ENCODE measurements at places on chromosomes 12 and 14.

DNA sequence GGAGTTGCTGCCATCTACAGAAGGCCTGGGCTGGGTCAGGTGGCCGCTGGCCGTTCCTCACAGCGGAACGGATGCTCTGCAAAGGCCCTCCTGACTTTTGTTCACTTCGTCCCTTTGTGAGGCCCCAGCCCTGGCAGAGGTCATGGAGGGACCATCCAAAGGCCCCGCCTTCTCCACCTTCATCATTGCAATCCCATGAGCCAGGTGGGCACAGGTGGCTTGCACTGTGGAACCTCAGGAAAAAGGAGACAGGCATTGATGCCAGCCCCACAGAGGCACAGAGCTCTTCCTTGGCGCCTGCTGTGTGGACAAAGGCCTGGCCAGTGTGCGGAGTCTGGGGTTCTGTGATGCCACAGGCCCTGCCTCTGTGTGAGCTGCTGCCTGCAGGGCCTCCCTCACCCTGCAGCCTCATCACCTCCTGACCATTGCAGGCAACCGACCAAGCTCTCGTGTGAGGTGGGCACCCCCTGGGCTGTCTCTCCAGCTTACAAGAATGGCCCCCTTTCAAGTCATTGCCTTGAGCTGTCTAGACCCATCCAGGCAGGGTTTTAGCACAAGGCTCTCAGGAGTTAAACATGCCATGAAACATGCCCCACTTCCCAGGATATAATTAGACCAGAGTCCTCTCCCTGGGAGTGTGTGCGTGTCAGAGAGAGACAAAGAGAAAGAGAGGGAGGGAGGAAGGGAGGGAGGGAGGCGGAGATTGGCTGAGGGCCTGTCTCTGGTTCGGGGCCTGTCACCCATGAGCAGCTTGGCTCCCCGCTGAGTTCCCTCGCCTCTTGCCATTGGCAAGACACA lies 19.3 kb downstream of the NFKBIA start:
- DNase-seq, result peak; percentile 89

DNA sequence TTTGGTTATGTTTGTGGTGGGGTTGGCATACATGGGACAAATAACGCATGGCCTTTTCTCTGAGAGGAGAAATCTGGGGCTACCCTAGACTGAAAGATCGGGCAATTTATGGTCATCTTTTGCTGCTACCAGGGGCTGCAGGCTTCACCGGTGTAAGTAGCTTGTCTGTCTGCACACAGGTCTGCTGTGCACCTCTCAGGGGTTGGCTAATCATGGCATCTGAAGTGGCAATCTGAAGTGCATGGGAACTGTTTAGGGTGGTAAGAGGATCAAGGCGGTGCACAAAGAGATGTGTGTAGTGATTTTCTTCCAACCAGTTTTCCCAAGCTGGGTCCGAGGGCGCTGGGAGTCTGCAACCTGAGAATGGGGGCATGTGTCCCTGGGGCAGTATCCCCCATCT lies 141.3 kb downstream of the EMP1 start:
- DNase-seq, result no peak

DNA sequence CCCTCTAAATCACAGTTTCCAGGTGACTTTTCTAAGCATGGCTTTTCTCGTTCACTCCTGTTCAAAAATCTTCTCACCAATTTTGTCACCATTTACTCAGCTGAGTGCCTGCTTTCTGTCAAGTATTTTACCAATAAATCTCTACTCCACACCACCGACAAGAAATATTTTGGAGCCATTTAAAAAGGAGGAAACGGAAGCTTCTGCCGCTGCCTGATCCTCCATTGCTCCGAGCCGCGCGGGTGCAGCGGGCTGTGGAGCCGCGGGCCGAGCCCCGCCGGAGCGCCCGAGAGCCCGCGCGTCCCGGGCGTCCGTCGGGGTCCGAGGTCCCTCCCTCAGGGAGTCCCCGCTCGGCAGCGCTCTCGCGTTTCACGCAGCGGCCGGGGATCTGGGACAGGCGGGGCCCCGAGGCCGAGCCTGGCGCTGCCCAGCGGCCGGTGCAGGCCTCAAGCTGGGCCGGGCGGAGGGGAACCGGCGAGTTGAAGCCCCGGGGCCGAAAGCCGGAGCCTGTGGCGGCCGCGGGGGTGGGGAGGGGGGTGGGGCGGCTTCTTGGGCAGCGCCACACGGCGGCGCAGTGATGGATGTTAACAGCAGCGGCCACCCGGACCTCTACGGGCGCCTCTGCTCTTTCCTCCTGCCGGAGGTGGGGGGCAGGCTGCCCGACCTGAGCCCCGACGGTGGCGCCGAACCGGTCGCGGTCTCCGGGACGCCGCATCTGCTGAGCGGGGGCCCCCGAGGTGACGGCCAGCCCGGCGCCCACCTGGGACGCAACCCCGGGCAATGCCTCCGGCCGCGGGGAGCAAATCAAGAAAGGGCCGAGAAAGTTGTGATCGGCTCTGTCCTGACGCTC lies 1.1 kb upstream of the HEBP1 start:
- DNase-seq, result peak; percentile 48

DNA sequence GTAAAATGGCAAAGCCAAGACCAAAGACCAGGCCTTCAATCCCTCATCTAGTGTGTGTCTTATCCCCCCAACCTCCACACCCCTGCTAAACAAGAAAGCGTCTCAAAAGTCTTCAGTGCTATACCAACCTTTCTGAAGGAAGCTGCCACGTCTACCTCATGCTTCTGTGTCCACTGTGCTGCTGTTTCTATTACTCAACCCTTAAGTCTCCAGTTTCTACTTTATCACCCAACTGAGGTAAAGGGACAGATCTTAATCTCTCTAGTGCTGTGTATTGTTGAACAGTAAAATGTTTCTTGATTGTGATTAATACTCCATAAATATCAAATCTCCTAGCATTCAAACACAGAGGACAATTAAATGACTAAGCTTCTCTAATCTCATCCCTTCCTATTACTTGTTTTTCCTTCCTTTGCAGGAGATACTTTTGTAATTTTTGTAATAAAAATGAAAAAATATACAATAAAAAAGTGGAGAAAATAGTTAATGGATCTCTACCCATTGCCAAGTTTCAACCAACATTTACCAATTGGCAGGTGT lies 23.3 kb downstream of the BTBD7 start:
- no peak for DNase-seq

- DNase-seq, result no peak
Measured at GRCh38 chr14:50600849-50601248, 40.9 kb downstream of the ATL1 start.

DNA sequence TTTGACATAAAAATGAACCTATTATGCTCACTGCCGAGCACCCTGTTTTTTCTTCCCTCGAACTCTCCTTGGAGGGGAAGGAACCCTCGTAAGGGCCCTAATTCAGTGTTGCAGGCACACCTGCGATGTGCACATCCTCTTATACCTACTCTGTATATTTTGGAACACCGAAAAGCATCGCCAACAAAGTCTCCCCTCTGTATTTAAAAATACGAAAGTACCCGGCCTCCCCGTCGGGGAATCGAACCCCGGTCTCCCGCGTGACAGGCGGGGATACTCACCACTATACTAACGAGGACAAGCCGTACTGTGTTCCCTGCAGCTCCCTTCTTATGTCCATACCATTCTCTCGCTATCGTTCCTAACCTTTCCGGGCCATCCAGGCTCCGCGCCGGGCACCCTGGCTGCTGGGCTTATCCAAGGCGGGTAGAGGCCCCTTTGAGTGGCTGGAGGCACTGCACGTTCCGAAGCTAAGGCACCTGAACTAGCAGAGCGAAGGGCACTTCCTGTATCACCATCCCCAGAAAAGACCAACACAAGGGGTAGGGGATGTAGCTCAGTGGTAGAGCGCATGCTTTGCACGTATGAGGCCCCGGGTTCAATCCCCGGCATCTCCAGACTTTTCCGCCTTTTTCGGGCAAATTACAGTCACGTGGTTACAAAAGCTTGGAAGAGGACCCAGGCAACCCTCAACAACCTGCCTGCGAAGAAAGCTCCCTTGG lies 25.1 kb upstream of the UBC start:
- peak; percentile 98 for DNase-seq

GRCh38 chr14:50122291-50122690 lies 5.9 kb upstream of the VCPKMT start:
- no peak for DNase-seq

- no peak for DNase-seq
Measured at GRCh38 chr12:132669166-132669879, 17.8 kb downstream of the POLE start.

- no peak for DNase-seq
Measured at GRCh38 chr12:39763890-39764169, 144.2 kb upstream of the ABCD2 start.

DNA sequence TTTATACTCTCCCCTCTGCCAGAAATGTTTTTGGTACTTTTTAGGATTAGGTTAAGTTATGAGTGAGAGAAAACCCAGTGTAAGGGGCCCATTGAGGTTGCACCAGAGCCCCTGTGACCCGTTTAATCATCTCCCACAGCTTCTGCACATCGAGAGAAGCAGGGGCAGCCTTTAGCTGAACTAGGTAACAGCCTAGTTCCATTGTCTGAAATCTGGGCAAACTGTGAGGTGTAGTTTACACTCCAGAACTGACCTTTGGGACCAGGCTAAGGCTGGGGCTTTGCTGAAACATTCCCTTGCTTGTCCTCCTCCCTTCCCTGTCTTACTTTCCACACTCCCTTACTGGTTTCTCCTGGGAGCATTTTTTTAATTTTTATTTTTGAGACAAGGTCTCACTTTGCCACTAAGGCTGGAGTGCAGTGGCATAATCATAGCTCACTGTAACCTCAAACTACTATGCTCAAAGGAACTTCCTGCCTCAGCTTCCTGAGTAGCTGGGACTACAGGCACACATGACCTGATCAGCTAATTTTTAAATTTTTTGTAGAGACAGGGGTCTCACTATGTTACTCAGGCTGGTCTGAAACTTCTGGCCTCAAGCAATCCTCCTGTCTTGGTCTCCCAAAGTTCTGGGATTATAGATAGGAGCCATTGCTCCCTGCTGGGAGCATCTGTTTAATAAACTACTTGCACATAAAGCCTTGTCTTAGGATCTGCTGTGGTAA lies 25.9 kb upstream of the DHRS2 start:
- no peak for DNase-seq

DNA sequence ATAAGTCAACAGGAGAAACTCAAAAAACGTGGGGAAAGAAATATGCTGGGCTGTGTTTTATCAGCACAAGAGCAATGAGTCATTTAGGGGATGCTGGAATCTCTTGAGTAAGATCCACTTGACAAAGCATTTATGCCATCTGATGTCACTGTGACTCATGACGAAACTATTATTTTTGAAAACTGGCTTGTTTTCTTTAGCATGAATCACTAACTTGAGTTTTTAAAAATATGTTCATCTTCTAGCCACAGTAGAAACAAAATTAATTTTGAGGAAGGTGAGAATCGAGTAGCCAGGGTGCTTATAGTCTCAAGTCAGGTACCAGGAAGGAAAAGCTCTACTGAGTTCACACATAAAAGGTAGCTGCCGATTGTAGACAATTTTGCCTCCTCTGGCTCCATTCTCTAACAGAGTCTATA lies 456.2 kb upstream of the MGAT4C start:
- peak; percentile 97 for DNase-seq

GRCh38 chr12:6154730-6155459 lies 30.4 kb upstream of the VWF start:
- no peak for DNase-seq

DNA sequence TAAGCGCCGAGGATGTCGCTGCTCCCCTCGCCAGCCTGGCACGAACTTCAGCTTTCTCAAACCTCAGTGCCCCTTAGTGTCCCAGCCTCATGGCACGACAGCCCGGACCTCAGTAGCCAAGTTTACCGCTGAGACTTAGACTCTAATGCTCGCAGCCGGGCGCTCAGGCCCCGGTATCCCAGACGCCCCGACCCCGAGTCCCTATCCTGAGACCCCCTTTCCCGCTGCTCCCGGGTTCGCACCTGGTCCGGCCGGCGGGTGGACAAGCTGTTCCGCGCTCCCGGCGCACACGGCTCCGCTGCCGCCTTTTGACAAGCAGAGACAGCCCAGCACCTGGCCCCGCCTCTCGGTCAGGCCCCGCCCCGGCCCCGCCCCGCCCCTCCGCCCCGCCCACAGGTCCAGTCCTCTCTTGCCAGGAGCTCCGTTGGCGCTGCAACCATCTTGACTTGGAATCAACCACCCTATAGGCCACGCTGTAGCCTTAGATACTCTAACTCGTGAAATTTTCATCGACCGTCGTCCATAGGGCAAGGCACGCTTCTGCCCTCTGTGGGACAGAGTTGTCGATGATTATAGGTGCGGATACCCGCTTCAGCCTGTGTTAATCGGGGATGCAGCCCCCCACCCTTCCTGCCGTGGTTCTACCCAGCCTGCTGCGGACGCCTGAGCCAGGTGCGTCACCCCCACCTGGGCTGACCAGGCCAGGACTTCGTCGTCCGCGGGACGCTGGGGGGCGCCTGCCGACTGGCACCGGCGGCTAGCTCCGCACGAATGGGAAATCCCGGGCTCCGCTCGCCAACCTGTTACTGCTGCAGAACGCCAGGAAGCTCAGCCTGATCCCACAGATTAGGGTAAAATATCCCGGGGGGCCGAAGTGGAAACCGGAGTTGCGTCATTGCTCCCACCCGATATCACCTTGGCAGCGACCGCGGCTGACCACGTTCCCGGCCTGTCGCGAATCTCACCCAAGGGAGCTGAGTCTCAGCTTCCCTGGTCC lies at the start of gene VDR:
Gene VDR, minus strand, starts transcription at position 282 of the 997 bp plus-strand sequence. CDS start 25,881 bp downstream, outside the sequence.
- peak; percentile 75 for DNase-seq

GRCh38 chr14:24944800-24945199 lies 105.1 kb downstream of the STXBP6 start:
- peak; percentile 35 for DNase-seq

DNA sequence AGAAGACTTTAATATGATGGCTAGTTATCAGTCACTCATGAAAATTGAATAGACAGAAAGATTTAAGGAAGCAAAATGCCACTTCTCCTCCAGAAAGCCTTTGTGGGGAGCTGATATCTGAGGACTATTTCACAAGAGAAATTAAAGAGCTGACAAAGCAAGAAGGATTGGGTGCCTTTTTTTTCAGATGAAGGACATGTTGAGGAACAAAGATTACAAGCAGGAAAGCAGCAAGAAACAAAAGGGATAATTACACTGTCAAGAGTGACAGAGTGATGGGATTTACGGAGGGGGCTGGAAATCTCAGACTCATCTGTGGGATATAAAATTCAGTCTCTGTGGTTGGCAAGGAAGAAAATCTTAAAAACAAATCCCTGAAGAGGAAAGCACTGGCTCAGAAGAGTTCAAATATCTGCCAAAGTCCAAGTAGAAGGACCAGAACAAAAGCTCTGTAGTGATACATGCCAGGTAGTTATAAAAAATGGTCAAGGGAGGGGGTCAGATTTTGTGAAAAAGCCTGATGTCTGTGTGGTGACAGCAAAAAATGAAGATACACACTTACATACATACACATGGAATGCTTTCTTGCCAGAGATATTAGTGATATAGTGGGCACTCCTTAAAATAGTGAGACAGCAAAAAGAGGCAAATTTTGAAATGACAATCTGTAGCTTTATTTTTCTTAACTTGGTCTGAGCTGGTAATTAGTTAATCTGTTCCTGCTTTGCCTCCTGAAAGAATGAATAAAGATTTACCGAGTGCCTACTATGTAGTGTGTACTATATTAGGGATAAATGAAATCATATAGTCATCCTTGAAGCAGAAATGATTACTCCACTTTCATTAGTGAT lies 62.9 kb downstream of the EPS8 start:
- DNase-seq, result peak; percentile 17

DNA sequence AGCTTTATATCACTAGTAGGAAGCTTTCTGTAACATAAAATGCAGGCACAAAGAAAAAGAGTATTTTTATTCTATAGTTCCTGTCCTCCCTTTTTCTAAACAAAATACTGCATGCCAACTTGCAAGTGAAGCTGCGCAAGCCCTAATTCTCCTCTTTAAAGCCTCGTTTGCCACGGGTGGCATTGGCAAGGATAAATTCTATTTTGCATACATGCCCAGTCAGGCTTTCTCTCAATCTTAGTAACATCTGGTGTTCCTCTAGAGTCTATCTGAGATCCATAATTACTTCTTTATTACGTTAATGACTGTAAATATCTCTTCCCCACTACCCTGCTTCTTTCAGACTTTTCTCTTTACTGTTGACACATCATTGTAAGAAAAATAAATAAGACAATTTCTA lies 97.1 kb upstream of the DAAM1 start:
- no peak for DNase-seq
